ENCODE measurements at places on chromosomes 13 and 19.

- no peak for DNase-seq
These were observed 114.5 kb downstream of the POSTN start for GRCh38 chr13:37484056-37484455.

- DNase-seq = no peak
These were observed 962 bp downstream of the KISS1R start for GRCh38 chr19:918152-918437.

DNA sequence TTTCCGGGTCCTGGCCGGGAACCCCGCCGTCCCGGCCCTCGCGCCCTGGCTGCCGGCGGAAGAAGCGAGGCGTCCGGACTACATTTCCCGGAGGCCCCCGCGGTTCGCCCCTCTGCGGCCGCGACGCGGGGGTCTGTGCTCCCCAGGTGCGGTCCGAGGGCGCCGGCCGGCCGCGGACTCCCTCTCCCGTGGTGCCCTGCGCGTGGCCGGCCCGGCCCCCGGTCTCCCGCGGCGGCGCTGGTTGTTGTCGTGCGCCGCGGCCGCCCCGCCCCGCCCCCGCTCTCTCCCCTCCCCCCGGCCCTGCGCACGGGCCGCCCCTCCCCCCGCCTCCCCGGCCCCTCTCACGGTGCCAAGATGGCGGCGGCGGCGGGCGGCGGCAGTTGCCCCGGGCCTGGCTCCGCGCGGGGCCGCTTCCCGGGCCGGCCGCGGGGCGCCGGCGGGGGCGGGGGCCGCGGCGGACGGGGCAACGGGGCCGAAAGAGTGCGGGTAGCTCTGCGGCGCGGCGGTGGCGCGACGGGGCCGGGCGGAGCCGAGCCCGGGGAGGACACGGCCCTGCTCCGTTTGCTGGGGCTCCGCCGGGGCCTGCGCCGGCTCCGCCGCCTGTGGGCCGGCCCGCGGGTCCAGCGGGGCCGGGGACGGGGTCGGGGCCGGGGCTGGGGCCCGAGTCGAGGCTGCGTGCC is at the start of gene KMT2B:
KMT2B (plus strand) TSS at position 339 of the 680 bp plus-strand sequence; CDS start at position 355, 16 bp downstream.
- peak; percentile 100 for DNase-seq

- DNase-seq = no peak
These were observed 121.5 kb upstream of the RNF113B start for GRCh38 chr13:98298599-98298998.

DNA sequence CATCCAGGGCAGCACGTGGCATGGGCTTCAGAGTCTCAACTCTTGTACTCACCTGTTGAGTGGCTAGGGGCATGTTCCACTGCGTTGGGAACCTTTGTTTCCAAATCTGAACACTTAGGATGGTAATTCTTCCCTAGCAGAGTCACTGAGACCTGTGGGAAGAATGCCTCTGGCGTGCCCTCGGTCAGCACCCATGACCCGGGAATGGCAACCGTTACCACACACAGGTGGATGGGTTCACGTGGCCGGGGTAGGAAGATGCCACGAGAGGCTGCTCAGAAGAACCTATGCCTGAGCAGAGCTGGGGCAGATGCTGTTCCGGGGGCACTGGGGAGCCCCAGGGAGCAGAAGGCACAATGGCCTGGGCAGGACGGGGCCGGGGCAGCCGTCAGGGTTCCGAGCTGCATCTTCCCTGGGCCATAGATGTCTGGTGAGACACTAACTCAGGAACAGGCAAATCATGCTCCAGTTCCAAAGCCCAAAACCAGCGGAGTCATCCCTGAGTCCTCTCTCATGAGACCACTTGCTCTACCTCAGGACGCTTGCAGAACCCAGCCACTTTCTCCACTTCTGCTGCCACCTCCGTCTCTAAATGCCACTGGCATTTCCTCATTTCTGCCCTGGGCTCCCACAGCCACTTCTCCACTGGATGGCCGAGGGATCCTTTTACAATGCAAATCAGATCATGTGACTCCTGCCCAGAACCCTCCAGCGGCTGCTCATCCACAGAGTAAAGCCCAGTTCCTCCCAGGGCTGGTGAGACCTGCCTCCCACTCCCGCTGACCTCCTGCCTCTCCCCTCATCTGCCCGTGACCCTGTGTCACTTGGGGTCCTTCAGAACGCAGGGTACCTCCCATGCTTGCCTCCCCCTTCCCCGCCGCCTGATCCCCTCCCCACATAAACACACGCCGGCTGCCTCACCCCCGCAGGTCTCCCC is 36.7 kb downstream of the FAM124A start:
- no peak for DNase-seq

DNA sequence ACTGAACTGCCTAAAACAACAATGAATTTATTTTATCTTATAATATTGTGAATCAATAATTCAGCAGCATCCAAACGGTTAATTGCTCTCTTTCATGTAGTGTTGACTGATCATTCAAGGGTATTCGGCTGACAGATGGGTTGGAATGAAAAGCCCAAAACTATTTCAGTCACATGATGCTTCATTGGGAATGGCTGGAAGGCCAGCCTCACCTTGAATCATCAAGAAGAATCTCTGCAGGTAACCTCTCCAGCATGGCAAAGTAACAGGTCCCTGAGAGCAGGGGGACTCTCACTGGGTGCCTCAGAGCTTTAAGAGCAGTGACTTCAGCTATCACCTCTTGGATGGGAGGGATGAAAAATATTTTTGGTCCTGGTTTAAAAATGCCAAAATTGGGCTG is 1395.7 kb downstream of the OLFM4 start:
- DNase-seq = peak; percentile 6

GRCh38 chr19:44905437-44906160 is at the start of gene APOE:
Gene APOE (plus strand): TSS chr19:44905796. CDS start chr19:44906625, 829 bp downstream.
- peak; percentile 21 for DNase-seq

GRCh38 chr19:56348289-56348877 is 33.7 kb upstream of the ZSCAN5A start:
- no peak for DNase-seq

GRCh38 chr19:40921005-40921897 is 39.2 kb upstream of the CYP2A7 start:
- DNase-seq = peak; percentile 52

DNA sequence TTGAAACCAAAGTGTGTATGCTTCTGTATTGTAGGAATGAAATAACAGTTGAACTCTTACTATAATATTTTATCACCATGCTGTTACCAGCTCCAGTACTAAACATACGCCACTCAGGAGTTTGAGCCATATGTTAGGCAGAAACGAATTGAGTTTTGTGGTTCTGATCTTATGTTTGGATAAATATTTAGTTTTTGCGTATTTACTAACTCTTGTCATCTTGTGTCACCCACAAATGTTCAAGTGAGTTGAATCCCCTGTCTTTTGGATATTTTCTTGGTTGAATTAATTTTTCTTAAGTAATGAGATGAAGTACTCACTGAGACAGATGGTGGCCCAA is 1.5 kb downstream of the FNDC3A start:
- no peak for DNase-seq

DNA sequence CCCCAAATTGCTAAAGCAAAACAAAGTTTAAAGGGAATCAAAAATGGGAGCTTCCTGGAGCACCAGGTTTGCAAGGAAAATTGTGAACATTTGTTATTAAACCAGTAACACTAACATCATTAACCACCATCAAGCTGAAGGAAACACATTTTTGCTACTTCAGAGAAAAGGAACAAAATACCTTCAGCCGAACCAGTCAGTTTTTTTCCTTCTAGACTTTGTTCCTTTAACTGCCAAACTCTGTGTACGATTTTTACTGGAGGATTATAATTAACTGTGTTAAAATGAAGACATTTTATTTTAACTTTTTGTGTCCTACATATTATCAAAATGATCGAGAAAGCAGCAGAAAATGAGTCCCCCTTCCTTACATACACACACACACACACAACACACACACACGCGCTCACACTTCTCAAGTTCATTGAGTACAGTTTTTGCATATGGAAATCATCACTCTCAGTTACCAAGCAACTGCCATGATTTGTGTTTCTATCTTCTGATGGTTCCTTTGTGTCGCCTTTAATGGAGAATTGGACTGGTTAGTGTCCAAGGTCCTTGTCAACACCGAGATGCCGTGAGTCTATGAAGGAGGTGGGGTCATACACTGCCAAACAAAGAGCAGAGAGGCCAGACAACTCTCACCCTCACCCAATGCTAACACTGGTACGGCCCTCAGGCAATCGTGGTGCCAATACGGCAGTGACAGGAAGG is 9.8 kb upstream of the SERP2 start:
- DNase-seq = no peak

- no peak for DNase-seq
These were observed 16.5 kb downstream of the LRCH1 start for GRCh38 chr13:46569456-46569855.

DNA sequence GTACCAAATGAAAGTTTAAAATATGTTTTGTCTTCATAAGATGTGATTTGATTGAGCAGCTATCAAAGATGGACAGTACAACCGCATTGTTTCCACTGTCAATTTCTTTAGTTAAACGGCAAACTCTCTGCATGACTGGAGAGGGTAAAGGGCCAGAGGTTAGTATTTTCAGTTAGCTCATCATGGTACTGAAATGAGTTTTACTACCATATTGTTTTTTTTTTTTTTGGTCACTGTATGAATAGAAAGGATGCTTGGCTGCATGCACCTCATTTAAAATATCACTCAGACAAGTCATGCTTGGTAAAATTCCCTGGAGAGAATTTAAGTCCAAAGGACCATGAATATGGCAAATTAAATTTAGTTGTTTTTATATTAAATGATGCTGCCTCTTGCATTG is 942.1 kb upstream of the SPRY2 start:
- no peak for DNase-seq

DNA sequence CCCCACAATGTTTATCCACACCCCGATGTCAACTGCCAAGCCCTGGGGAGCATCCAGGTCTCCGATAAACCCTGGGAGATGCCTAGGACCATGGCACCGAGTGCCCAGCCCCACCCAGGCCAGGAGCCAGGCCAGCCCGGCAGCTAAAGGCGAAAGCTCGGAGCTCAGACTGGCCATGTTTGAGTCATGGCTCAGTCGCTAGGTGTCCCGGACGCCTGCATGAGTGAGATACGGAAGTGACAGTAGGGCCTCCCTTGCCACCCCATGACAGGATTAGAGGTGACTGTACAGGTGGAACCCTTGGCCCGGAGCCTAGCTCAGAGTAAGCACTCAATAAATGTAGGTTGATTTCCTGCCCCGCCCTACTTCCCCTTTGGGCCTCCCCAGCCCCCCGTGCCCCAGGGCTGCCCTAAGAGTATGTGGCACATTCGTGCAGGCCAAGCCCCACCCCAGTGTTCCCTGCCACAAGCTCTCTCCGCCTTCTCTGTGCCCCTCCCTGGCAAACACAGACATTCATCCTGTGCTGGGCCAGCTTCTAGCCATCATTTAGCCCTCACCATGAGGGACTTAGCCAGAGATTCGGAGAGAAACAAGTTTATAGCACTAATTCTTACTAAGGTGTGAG is 5.8 kb upstream of the TPM4 start:
- no peak for DNase-seq

GRCh38 chr19:2750808-2751437 is 11.1 kb upstream of the SLC39A3 start:
- DNase-seq = no peak

DNA sequence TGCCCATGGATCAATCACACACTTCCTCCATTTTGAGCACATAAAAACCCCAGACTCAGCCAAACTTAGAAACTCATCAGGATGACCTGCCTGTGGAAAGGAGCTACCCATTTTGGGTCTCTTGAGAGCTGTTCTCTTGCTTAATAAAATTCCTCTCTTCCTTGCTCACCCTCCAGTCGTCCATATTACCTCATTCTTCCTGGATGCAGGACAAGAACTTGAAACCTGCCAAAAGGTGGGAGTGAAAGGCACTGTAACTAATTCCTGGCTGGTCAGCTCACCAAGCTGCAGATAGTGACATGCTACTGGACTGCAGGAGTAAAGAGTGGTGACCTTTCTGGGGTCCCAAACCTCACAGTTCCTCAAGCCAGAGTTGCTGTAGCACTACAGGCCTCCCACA is 20.2 kb downstream of the LIG4 start:
- no peak for DNase-seq

GRCh38 chr13:112579310-112579843 is 8.6 kb downstream of the TUBGCP3 start:
- DNase-seq = no peak

- DNase-seq = no peak
These were observed 62.1 kb downstream of the PEPD start for GRCh38 chr19:33459222-33460090.
